Effector memory CD8-positive, alpha-beta T cell (primary cell): ENCODE measurements at places on chromosomes 13 and 19.

GRCh38 chr13:49807681-49808080, 15.2 kb upstream of the KPNA3 start:
- no peak for DNase-seq

GRCh38 chr19:40502647-40503319, 36.0 kb downstream of the SPTBN4 start:
- no peak for DNase-seq

DNA sequence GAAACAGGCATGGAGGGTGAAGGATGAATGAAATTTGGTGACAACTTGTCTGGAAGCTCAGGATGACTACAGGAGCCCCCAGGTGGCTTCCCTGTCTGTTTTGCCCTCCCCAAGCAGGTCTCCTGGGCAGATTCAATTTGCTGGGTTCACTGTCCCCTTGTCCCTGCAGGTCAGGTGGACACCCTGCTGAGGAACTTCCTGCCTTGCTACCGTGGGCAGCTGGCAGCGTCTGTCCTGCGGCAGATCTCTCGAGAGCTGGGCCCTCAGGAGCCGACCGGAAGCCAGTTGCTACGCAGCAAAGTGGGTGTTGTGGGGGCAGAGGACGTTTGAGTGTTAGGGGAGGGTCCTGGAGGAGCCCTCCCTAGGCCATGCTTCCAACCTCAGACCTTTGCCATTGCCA, 19.1 kb downstream of the PGLS start:
- no peak for DNase-seq

DNA sequence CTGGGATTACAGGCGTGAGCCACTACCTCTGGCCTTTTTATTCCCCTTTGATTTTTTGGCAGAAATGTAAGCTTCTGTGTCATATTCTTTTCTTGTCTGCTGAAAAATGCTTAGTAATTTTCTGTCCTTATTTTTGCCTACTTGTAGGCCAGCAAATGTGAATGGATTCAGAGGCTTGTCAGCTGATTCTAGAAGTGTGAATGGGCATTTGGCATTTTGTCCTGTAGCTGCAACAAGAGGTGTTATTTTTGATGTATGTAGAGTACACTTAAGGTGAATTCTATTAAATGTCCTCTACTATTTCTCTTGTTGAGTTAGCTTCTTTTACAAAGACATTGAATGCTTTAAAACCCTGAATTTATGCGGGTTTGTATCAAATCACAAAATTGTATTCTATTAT, 50.0 kb downstream of the FRY start:
- DNase-seq = no peak

GRCh38 chr19:46513461-46514236, 18.0 kb upstream of the PNMA8B start:
- DNase-seq = peak; percentile 76

GRCh38 chr13:73465617-73465971, 406.8 kb downstream of the KLF5 start:
- DNase-seq = no peak

DNA sequence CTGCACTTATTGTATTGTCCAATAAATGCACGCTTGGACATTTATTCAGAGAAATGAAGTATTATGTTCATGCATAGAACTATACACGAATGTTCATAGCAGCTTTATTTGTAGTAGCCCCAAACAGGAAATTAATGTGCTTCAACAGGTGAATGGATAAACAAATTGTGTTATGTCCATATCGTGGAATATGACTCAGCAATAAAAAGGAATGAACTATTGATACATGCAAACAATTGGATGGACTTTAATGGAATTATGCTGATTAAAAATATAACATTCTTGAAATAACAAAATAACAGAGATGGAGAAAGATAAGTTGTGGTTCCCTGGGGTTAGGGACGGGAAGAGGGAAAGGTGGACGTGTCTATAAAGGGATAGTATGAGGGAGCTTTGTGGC, 65.9 kb downstream of the GPC5 start:
- DNase-seq = no peak

DNA sequence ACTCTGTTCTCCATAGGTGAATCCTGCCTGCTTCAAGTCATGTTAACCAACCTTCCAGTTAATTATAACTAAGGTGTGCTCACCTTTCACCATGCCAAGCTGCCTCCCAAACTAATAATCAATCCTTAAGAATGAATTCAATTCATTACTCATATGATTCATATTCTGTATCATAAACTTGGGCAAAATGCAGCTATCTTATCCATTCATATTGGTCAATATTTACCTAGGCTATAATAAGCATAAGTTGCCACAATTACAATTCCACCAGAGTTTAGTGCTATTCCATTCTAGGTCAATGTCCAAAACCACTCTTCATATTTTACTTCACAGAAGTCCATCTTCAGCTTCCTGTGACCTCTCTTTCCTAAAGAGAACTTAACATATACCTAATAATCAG, 13.4 kb downstream of the ELF1 start:
- DNase-seq = no peak
